Stimulated activated CD8-positive, alpha-beta memory T cell treated with anti-CD3 and anti-CD28 coated beads, Interleukin-7, amount 100 ng/mL, for 48 hours (primary cell): ENCODE measurements at places on chromosomes 2 and 18.

DNA sequence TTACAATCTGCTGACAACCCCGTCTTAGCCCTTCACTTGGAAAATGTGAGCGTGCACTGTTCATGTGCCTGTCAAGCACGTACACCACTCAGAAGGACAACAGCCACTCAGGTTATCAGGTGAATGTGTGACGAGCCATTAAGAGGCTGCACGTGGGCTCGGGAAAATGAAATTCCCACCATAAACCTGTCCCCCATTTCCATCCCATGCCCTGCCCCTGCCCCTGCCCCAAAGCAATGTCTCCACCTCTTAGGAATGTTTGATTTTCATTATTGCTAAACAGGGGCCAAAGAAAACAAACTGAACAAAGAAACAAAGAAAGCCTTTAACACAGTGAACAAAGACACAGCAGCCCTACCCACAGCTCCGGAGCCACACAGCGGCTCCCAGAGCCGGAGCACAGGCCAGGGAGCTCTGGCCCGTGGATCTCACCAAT, 90.5 kb downstream of the TMEM18 start:
- no peak for DNase-seq

- no peak for DNase-seq
These were observed 51.7 kb downstream of the NCKAP5 start for GRCh38 chr2:133516405-133517026.

DNA sequence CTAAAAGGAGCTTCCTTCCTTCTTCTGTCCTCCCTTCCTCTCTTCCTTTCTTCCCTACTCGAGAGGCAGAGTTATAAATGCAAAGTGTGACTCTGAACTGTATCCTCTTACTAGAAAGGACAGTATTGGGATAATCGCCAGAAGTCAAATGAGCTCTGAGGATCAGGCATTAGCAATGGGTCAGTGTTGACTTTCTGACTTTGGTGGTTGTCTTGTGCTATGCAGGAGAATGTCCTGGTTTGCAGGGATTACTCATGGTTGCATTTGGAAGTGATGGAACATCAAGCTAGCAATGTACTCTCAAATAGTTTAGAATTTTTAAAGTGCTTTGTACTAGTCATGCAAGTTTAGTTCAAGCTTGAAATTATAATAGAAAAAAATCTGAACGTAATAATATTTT, 115.6 kb downstream of the TXNL1 start:
- DNase-seq: no peak

DNA sequence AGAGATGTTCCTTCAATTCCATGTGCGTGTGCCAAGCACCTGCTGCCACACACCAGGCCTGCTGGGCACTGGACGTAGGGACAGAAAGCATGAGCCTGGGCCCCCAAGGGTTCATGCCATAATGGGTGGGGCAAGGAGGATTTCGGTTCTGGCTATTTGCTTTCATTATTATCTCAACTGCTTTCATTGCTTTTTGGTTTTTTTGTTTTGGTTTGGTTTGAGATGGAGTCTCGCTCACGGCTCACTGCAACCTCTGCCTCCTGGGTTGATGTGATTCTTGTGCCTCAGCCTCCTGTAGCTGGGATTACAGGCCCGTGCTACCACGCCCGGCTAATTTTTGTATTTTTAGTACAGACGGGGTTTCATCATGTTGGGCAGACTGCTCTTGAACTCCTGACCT, 57.2 kb downstream of the SF3B1 start:
- DNase-seq: no peak

DNA sequence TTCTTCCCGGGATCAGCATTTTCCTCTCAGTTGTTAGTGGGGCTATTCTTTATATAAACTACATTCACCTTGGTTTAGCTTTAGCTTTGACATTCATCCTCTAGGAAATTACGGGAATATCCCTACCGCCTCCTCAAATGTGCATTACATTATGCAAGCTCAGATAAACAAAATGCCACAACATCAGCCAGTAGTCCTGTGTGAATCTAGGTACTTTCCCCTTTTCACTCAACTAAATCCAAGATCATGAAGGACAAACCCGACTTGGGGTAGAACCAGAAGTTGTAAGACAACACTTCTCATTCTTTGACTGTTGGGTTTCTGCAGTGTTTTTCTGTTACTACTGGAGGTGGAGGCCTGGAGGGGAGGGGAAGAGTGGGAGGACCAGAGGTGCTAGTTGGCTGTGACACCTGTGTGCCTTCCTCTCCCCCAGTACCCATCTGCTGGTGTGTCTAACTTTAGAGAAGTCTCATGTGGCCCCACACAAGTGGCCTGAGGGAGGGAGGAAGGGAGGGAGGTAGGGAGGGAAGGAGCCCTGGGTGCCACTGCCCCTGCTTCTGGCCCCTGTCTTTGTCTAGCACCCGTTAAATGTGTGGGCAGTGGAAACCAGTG, 84.8 kb upstream of the BCL2L11 start:
- DNase-seq: no peak

DNA sequence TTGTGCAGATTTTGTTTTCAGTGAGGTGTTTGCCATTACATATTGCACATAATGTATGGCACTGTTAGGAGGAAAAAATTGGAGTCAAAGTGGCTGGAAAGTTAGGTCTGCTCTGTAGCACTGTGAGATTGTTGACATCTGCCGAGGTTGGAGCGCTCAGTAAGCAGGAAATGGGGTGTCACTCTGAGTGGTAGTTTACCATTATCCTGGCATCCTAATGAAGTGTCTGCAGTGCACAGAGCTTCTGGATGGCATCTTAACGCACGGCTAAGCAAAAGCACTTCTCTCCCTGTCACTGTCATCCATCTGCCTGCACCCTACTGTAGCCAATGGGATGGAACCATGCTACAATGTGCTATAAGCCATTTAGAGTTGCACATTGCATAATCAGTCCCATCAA, 561.9 kb downstream of the ARHGAP15 start:
- no peak for DNase-seq

DNA sequence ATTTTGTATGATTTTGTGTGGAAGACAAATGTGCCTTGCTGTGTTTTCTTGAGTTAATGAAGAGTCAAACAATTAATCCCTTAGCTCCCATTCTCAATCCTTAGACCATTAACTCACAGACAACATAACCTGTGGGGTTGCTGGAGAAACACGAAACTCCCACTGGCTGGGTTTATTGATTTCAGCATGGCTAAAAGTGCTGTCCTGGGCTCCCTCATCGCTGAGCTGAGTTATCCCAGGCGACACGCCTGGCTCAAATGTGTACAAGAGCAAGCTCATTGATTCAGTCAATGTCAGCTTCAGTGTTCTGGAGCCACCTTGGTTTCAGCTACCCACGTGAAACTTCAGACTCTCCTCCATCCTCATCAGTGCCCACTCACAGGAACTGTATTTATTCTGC, 896.1 kb downstream of the CNTNAP5 start:
- DNase-seq: no peak

DNA sequence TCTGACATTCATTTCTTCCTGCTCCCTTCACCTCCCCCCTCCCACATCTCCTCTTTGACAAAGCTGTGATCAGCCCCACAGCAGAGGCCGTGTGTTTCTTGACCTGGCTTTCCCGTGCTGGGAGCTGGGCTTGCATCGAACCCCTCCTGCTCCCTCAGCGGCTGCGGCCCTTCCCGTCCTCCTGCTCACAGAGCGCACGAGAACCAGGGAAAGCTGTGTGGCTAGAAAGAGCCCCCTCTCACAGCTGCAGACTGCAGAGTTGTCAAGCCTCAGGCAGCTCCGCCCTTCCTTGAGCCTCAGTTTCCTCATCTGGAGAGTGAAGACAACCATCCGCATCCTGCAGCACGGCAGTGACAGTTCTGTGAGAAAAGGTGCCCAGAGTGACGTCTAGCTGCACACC, 65.7 kb upstream of the GLI2 start:
- no peak for DNase-seq

- DNase-seq: no peak
These were observed 137.4 kb upstream of the SH3BP4 start for GRCh38 chr2:234814374-234814773.

GRCh38 chr2:36906277-36906676, 60.1 kb downstream of the STRN start:
- no peak for DNase-seq

DNA sequence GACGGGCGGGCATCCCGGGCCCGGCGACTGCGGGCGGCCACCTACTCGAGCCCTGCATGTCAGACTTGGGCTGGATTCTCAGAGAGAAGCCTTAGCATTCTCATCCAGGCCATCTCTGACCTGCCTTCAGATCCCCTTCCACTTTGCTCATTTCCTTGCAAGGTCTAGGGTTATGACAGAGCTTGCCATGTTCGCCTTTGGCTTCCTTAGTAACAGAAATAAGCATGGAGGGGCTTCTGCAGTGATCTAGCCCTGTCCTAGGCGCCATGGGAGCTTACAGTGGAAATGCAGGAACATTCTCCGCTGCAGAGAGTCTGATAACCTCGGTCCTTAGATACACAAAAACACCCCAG, 632 bp upstream of the ACVR1 start:
- DNase-seq: no peak

DNA sequence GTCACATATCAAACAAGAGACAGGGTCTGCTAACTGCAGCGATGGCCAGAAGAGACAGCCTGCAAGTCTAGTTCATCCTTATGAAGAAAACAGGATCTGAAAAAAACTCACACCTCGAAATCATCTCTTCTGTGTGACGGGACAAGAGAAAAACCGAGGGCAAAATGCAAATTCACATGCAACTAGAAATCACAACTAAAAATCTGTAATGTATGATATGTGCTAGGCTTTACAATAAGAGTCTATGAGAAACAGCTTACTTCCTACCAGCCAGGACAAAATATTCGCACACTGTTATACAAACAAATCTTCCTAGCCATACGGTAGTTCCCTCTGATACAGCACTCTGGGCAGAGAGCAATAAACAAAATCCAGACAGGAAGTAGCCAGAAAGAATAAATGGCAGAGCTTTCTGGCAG, 48.8 kb downstream of the ANKRD44 start:
- DNase-seq: no peak

DNA sequence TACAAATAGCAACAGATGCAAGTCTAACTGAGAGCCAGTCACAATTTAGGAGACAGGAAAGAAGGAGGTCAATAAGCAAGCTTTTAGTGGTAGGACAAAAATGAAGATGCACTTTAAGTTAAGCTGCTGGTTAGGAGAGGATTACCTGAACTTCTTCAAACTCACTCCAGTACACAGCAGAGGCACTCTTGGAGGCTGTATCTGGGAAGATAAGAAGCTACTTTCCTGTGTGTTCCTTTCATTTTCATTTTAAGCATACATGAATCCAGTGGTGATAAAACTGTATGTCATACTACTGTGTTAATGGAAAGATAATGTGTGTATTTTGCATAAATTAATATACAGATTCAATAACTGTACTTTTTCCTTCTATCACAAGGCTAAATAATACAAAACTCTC, 49.6 kb downstream of the HYCC2 start:
- DNase-seq: no peak

- DNase-seq: no peak
These were observed 1.3 kb downstream of the TAF1B start for GRCh38 chr2:9844576-9844975.

DNA sequence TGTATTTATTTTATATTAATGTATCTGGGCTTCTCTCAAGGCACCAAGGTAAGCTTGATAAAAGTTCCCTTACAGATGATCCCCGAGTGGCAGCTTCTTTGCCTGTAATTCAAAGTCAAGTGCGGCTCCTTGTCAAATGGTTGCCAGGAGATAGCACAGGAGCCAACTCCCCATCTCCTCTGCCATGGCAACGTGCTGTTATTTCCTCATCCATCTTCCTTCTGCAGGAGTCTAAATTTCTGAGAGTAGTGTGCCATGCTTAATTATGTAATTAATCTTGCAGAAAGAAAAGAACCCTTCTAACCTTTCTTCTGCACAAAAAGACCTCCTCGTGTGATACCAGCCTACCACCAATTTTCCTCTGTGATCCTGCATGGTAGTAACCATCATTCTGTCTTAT, 46.2 kb upstream of the ACMSD start:
- no peak for DNase-seq

GRCh38 chr18:54480616-54481015, 110.4 kb upstream of the DYNAP start:
- no peak for DNase-seq

- DNase-seq: no peak
These were observed 722.7 kb downstream of the TSN start for GRCh38 chr2:122478117-122478516.

- DNase-seq: no peak
These were observed 388.0 kb upstream of the SYT4 start for GRCh38 chr18:43665105-43665788.

- no peak for DNase-seq
These were observed 93.6 kb downstream of the ASAP2 start for GRCh38 chr2:9300214-9300613.

DNA sequence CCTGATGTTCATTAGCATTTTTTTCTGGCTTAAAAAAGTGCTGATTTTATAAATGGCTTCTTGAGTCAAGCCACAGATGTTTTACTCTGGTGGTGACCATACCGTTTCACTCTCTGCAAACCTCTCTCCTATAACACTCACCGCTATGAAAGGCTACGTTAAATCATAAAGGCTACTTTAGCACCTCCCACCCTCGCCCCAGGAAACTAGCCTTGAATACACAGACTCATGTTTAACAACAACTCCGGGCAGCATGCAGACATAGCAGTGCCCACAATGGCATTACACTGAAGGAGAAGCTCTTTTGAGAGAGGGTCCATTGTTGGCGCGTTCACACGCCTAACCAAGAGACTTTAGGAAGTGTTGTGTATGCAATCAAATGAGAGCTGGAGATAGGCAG, 5.6 kb downstream of the MYT1L start:
- DNase-seq: no peak

GRCh38 chr2:28117104-28117596, 226.6 kb downstream of the BABAM2 start:
- no peak for DNase-seq

GRCh38 chr2:101720732-101721131, 23.2 kb downstream of the MAP4K4 start:
- DNase-seq: no peak

- DNase-seq: no peak
These were observed 124.5 kb downstream of the WDR7 start for GRCh38 chr18:56775701-56776100.

DNA sequence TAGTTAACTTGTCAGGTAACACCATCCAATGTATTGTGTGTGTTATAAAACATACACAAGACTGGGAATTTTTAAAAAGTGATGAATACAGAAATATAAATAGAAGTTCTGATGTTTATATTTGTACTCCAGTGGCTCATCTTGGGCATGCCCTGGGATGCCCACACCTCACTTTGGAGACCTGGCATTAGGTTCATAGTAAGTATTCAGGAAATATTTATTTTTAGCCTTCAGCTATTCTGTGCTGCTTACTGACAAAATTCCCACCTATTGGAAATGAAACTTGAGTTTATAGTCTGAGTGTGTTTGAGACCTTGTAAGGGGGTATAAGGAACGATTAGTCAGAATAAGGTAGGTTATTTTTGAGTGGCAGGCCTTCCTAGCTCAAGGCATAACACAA, 67.5 kb downstream of the MYO1B start:
- DNase-seq: no peak

GRCh38 chr18:55857956-55858355, 270.0 kb upstream of the TCF4 start:
- no peak for DNase-seq

- DNase-seq: no peak
These were observed 87.1 kb downstream of the GPR39 start for GRCh38 chr2:132503701-132504100.
